Stimulated activated CD8-positive, alpha-beta memory T cell treated with anti-CD3 and anti-CD28 coated beads, Interleukin-7, amount 100 ng/mL, for 1 hour (primary cell): ENCODE measurements at places on chromosomes 6 and 20.
A peak's percentile ranks its signal among the peaks of the same experiment; 100 is the strongest.

DNA sequence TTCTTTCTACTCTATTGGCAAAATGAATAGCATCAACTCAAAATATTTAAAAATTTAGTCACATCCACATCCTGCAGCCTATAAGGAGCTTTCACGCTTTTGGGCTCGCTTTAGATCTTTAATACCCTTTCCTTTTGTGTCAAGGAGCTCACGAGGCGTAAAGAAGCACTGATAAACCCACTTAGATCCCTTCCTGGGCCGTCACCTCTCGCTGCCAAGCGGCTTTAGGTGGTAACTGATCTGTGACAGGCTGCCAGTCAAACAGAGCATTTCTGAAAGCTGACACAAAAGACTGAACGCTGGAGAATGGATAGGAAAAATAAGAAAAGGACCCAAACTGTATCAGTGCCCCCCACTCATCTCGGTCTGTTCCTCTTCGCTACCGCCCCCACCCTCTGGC is 385.7 kb upstream of the MMS22L start:
- DNase-seq, result no peak

GRCh38 chr6:35755278-35755924 is 18.6 kb downstream of the ARMC12 start:
- DNase-seq, result no peak

- no peak for DNase-seq
These were observed 118.2 kb downstream of the TENT5A start for GRCh38 chr6:81634155-81634880.

DNA sequence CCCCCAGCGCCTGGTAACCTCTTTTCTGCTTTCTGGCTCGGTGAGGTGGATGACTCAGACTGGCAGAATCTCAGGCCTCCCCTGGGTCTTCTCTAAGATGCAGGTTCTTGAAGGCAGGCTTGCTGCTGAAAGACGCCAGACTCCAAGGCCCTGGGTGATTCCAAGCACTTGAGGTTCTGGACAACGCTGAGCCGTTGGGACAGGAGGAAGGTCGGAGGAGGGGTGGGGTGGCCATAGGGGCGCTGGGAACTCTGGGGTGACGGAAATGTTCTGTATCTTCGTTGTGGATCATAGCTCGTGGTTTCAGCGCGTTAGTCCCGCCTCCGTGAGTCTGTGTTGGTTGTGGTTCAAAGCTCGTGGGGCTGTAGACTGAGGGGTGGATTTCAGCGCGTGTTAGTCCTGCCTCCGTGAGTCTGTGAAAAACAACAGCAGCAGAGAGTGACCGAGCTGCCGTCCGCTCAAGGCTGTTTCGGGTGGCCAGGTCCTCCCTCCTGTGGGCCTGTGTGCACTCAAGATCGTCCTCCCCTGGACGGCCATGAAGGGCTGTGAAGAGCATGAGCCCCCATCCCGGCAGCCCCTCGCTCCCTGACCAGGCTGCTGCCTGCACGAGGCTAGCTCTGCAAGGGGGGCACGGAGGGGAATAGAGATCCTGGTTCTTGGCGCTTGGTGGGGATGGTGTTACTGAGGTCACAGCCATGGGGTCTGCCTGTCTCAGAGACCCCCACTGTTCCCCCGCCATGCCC is 7.7 kb downstream of the NTSR1 start:
- peak; percentile 20 for DNase-seq

GRCh38 chr6:31462026-31462963 is 35.6 kb upstream of the MICB start:
- DNase-seq, result no peak

DNA sequence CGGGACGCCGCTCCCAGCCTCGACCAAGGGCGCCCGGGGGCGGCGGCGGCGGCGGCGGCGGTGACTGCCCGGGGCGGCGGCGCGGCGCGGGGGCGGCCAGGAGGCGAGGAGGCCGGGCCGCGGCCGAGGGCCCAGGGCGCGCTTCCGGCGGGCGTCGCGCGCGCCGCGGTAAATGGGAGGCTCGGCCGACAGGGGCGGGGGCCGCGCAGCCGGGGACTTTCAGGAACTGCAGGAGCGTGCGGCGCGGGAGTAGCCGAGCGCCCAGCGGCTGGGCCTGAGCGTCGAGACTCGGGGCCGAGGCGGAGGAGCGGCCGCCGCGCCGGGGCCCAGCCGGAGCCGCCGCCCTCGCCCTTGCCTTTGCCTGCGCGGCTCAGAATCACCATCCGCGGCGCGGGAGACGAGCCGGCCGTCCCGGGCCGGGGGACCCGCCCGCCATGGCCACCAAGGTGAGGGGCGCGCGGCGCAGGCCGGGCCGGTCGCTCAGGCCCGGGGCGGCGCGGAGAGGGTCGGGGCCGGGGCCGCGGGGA is at the start of gene SNX9:
Gene SNX9 (plus strand): TSS at position 246 of the 527 bp plus-strand sequence. CDS start 189 bp downstream, at position 435.
- peak; percentile 26 for DNase-seq

DNA sequence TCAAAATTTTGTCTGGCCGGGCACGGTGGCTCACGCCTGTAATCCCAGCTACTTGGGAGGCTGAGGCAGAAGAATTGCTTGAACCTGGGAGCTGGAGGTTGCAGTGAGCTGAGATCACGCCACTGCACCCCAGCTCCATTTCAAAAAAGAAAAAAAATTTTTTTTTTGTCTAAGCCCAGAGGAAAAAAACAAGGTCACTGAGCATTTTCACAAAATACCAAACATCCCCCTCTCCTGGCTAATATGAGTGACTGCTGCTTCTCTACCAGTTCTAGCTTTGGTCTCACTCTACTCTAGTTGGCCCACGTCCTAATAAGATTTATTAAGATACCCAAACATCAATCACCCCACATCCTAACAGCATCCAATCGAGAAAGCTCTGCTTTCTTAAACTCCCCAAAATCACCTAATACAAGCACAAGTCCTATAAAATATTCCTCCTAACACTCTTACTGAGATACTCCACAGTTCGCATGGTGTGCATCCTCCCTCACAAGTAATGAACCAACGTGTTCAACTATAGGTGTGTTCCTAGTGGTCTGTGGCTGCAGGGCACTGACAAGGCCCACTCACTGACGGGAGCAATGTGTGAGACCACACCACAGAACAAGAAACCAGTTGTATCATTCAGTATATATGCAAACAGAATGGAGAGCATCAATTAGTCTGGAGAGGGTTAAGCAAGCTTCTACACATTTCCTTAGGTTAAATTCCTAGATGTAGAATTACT is 64.2 kb downstream of the FKBP5 start:
- no peak for DNase-seq

- DNase-seq, result no peak
These were observed 425.2 kb downstream of the CD83 start for GRCh38 chr6:14542670-14543366.

GRCh38 chr6:158047127-158047518 is 65.5 kb downstream of the SYNJ2 start:
- peak; percentile 20 for DNase-seq

GRCh38 chr6:114897536-114897935 is 554.7 kb upstream of the HS3ST5 start:
- no peak for DNase-seq

GRCh38 chr6:110823146-110823545 is 7.9 kb upstream of the CDK19 start:
- DNase-seq, result no peak
